HepG2 (cell line): ENCODE measurements at places on chromosomes 12 and 14. TPM values are rescaled to one million over a fixed set of nuclear protein-coding genes. Genes with fewer than 3 reads are reported as not detected.

DNA sequence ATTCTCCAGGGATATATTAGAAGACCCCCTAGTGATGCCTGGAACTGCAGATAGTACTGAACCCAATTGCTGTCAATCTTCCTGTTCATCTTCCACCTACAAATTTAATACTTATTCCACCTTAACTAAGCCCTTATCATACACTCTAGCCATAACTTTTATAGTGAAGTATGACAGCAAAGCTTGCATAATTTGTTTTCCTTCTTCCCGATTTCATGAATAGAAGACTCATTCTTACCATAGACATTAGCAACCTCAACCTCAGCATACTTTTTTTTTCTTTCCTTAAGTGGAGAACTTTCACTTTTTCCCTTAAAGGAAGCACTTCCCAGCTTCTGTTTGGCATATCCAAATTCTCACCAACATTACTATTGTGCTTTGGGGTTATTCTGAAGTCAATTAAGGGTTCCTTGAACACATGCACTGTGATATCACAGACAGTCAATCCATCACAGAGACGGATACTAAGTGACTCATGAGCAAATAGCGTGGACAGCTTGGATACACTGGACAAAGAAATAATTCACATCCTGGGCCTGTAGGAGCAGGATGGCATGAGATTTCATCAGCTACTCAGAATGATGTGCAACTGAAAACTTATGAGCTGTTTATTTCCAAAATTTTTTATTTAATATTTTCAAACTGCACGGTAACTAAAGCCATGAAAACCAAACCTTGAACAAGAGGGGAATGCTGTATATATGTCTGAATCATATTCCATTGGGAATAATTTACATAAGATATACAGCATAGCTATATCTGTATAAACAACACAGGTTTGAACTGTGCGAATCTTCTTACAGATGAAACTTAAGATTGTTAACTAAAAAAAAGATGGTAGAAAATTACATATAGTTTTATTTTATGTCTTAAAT, 63.9 kb downstream of the SYT1 start:
- peak; percentile 1 for DNase-seq

The FIGNL2 gene
- total RNA-seq, result 0.76 and 1.00 TPM in 2 replicates

The NR4A1 gene
- total RNA-seq, result 4.6 and 5.7 TPM in 2 replicates

- DNase-seq, result no peak
Measured at GRCh38 chr12:105852951-105853350, 285.8 kb downstream of the NUAK1 start.

DNA sequence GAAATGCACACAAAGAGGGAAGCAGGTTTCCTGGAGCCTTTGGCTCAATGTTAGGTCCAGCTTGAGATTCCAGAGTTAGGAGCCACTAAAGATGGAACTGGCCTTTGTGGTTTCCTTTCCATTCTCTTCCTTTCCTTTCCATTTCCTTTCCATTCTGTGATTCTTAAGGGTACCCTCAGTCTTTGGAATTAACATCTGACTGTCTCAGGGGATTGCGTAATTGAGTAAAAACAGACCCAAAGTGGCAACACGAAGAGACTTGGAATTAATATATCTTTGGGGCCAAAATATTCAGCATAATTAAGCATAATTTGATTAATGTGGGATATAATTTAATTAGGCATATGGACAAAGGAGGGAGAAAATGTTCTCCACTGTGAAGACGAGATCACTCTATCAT, 205.6 kb downstream of the CRADD start:
- DNase-seq, result no peak

DNA sequence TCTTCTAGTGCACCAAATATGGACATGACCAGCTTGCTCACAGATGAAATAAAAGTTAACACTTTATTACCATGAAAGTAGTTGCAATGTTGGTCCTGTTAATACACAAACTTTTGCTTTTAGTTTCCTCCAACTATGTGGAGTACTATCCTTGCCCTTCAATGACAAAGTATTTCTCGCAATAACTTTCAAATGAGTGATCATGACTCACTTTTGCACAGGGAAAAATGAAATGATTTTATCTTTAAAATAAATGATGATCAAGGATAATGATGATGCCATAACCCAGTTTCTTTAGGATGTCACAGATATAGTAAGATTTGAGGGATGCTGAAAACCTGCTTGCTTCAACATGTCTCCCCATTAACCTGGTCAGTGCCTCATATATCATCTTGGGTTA, 254.0 kb upstream of the KITLG start:
- DNase-seq, result no peak

The TAS2R8 gene
- 0.09 TPM in 1 of 2 replicates, not detected in the other for total RNA-seq

GRCh38 chr12:69354556-69355187, 4.9 kb upstream of the YEATS4 start:
- peak; percentile 49 for DNase-seq

GRCh38 chr12:19826980-19827550, 387.8 kb downstream of the AEBP2 start:
- no peak for DNase-seq

DNA sequence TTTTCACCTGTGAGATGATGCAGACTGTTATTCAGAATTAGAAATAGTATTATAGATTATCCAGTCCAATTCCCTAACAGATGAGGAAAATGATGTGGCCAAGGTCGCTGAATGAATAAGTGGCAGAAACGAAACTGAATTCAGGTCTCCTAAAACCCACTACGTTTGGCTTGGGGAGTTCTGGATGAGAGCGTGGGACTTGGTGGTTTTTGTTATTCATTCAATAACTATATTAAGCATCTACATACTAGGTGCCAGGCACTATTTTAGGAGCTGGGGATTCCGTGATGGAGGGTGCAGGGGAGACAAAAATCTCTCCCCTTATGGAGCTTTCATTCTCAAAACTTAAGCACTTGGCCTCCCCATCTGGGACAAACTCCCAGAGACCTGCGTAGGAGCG, 813 bp upstream of the CCDC184 start:
- no peak for DNase-seq

DNA sequence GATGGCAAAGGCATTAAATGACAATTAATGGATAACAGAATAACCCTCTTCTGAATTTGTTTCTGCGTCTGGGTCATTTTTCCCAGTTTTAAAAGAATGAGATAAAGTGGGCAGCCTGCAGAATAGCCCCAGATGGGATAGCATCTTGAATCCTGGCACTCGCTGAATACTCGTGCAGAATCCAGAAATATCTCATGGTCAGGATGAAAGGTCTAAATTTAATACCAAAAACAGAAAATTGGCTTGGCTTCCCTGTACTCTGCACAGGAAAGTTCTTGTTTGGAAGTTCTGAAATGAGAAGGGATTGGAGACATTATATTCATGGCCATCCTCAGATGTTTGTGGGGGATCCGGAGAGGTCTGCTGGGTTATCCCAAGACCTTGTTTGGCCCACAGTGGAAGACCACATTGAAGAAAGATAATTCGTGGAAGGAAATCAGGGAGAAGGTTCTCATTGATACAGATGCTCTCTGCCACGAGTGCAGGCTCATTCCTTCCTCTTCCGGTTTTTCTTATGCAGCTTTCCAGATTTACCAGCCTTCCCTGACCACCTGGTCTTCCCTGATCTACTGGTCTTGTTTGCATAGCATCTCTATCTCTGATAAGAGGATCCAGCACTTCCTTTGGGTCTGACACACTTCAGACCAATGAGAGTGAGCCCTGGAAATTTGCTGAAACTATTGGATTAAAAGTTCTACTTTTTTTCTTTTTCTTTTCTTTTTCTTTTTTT, 6.0 kb upstream of the IFT81 start:
- DNase-seq, result peak; percentile 64

The SERPINA1 gene
- 2,013 and 3,266 TPM in 2 replicates for total RNA-seq

The SCNN1A gene
- 0.63 and 1.5 TPM in 2 replicates for total RNA-seq
